ENCODE measurements at places on chromosomes 13 and 19.
A peak's percentile ranks its signal among the peaks of the same experiment; 100 is the strongest.

DNA sequence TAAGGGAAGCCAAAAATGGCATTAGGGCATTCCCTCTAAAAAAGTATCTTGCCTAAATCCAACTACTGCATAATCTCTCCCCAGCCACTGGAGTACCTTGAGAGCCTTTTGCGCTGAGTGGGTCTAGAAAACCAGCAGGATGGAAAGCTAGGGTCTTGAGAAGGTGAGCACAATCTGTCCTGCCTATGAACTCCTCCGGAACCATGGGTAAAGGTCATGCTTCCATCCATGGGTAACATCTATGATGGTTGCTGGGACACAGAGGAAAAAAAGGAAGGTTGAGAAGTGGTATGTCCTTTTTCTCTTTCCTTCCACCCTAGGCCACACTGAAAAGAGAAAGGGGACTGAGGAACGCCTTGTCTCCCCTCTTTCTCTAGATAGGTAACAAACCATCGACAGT, 52.4 kb downstream of the ZNF676 start:
- DNase-seq = no peak

- no peak for DNase-seq
These were observed at the start of gene ZNF112 for GRCh38 chr19:44356383-44357111. Gene ZNF112 (minus strand): TSS chr19:44356680. CDS start chr19:44340539, 16,141 bp downstream.

GRCh38 chr13:45882626-45883025, 31.1 kb upstream of the SIAH3 start:
- DNase-seq = no peak

DNA sequence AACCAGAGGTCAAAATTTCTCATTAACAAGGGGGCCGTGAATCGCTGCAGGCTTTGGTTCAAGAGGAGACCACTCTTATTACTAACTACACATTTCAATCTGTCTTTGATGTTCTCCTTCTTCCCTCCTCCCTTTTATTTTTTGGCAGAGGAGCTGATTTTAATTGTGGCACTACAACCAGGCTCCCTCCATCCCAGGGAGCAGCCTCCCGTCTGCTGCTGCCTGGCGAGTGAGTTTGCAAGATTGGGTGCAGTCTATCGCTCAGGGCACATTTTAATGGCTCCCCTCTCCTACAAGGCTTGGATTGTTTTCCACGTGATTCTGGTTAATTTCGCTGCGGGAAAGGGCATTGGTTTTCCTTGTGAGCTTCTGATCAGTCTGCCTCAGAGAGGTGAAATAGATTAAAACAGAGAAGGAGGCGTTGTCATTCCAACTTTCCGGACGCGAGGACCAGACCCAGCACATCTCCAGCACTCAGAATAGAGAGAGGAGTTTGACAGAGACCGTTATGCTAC, 81.4 kb downstream of the KCTD15 start:
- DNase-seq = no peak

DNA sequence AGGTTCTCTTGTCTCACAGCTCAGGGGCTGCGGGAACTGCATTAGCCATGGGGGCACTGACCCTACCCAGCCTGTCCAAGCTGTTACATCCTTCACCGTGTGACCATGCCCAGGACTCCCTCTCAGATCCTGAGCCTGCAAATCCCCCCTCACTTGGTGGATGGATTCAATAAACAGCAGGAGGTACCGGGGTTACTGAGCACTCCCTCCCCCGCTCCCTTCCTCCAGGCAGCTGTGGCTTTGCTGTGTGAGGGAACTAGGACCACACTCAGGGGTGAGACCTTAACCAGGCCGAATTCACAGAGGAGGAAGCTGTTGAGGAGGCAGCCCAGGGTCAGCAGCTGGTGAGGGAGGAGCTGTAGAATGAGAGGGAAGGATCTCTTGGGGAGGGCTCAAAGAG, 27.0 kb upstream of the CEACAM1 start:
- DNase-seq = no peak

GRCh38 chr19:30229525-30230174, 142.5 kb upstream of the ZNF536 start:
- no peak for DNase-seq

DNA sequence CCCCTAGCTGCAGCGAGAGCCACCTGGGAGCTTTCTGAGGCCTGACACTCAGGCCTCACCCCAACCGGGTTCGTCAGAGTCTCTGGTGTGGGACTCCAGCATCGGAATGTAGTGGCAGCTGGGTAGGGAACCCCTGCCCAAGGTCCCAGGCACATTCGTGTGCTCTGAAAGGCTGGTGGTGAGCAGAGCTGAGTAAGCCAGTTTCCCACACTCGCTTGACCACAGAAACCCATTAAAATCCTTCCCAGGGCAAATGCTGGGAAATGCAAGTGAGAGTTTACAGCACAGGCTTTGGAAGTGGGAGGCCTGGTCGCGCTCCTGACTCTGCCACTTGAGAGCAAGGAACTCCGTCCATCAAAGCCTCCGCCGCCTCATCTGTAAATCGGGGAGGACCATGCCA, 4.2 kb downstream of the TRAPPC6A start:
- no peak for DNase-seq

DNA sequence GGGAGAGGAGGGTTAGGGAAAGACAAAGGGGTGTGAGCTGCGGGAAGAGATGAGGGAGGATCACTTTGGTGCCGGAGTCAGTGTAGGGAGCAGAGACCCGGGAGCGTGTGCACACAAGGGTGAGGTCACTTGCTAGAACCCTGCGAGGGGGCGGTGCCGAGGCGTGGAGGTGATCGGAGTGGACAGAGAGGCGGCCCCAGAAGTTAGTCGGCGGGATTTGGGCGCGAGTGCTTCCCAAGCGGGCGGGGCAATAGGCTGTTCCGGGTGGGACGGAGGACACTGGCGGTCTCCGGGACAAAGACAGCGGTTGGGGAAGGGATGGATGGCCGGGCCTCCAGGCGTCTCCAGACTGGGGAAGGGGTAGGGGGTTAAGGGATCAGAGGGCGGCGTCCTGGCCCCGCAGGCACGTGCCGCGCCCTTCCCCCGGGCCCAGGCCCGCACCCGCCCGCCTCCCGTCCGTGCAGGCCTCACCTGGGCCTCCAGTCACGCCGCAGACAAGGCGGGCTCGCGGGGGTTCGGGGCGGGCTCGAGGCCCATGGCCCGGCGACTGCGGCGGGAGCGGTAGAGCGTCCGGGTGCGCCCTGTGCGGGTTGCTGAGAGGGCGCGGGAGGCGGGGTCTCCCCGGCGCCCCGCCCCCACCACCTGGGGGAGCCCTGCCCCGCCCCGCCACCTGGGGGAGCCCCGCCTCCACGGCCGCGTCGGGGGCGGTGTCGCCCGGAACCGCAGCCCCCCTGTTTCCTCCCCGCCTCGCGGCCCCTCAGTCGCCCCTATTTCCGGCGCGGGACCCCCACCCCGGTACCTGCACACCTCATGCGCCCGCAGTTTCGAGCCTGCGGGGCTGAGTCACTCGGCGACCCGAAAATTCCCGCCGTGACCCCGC, at the start of gene LPAR2:
Gene LPAR2 (minus strand): TSS at position 600 of the 880 bp plus-strand sequence. CDS start 945 bp downstream, outside the sequence.
- DNase-seq = peak; percentile 63

GRCh38 chr13:93797463-93797862, 570.9 kb downstream of the GPC6 start:
- DNase-seq = no peak

- DNase-seq = peak; percentile 69
These were observed 4.9 kb upstream of the PALM start for GRCh38 chr19:703651-704446.
